T-helper 1 cell (primary cell): ENCODE measurements at places on chromosomes 16 and 17.

- no peak for DNase-seq
These were observed 28.0 kb upstream of the ARHGAP23 start for GRCh38 chr17:38400286-38400685.

DNA sequence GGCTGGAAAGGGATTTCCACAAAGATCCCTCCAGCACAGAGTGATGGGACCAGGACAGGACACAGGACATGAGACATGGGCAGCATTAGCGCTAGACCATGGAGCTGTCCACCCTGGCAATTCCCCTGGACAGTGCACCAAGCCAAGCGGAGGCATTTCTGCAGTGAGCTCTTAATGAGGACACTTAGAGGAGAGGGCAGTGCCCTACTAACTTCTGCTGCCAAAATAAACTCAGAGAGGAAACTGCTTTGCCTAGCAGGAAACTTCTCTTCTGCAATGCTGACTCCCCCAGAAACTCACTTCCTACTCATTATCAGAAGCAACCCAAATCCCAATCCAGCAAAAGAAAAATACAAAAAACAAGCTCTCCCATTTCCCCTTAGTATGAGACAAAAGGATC is 119.2 kb downstream of the HS3ST2 start:
- DNase-seq, result no peak

DNA sequence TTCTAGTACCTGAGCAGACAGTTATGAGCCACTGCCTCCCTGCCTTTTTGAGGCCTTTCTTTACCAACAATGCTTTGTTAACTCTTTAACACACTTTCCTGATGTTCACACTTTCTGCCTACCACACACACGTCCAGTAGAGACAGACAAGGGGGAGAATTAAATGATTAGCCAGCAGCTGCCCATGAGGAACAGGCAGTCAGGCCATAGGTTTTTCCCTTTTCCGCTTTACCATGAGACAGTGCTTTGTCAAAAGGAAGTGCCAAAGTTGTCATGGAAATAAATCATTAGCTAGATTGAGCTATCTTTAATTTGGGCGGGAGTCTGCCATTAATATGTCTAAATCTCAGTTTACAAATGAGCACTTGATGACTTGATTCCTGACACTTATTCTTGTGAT is 102.1 kb downstream of the PITPNC1 start:
- no peak for DNase-seq

- DNase-seq, result no peak
These were observed 159.9 kb downstream of the LGALS9B start for GRCh38 chr17:20307326-20307910.
